GM12878 (cell line): ENCODE measurements at places on chromosomes 16 and 17. TPM values are rescaled to one million over a fixed set of nuclear protein-coding genes. Genes with fewer than 3 reads are reported as not detected.

Gene RARA
- 33.6 and 34.8 TPM in 2 replicates for total RNA-seq

DNA sequence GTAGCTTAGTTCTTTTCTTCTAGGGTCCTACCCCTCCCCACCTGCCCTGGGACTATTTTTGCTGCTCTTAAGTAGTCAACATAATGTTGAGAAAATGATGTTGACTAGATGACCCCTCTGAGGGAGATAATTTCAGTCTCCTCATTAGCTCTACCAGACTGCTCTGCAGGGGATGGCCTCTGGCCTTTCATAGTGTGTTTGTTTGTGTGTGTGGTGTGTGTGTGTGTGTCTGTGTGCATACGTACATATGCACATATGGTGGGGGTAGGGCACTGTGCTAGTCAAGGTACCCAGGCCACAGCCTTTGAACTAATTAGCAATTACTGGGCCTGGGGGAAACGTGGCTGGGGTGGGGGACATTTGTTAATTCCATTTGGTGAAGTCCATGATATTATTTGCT is 254.0 kb downstream of the SHISA9 start:
- DNase-seq: no peak

Gene TP53TG3B
- total RNA-seq: not detected in 2 replicates

Gene CUEDC1
- 6.6 and 7.4 TPM in 2 replicates for total RNA-seq

GRCh38 chr16:69138608-69139007 is 6.2 kb downstream of the UTP4 start:
- no peak for DNase-seq
